ENCODE measurements at places on chromosomes 7 and 10. TPM values are rescaled to one million over a fixed set of nuclear protein-coding genes. Genes with fewer than 3 reads are reported as not detected.

The TCAF2 gene
- polyA plus RNA-seq: 3.3 TPM

The SFTPA1 gene
- polyA plus RNA-seq: not detected

DNA sequence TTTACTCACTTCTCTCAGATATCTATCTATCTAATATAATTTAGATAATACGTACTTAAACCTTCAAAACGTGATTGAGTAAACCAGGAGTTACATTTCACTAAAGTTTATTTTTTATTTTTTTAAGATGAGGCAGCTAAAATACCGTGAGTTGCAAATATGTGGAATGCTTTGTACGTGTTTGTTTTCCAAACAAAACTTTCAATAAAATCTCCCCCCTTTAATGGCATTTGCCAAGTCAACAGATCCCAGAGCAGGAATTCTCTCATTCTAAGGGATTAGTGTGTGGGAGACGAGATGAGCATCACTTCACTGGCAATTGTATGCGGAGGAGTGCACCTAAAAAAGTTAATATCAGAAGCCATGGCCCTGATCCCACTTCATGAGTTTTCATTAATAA lies 53.7 kb upstream of the MAGI2 start:
- no peak for DNase-seq

DNA sequence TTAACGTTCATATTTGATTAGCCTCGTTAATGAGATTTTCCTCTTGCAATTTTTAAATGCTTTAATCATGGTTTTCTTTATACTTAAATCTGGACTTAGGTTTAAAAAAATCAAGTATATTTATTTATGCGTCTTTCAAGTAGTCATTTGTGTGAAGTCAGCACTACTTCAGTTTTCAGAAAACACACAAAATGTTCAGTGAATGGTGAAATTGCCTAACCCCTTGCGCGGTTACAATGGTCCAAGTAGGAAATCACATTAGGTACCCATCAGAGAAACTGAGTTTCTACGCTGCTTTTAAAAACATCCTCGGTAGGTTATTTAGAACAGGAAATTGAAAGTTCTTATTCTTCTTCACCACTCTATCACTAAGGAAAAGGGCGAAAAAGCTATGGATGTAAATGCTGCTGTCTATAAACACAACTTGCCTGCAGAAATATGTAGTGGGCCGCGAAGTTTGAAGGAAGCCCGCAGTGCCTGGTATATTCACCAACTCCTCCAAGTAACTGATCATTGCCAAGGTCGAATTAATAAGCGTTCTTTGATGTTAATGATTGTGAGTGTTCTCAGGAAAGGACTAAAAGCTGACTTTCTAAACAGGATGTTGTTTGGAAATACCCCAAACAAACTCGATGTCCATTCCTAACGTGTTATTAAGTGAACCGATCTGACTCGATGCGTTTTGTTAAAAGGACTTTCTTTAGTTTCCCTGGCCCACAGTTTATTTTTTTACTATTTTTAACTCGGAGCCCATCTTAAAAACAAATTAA lies 1.0 kb downstream of the SYPL1 start:
- no peak for DNase-seq
